ENCODE measurements at places on chromosomes 2 and 18.

- DNase-seq = no peak
Observed at GRCh38 chr2:170578606-170579005, 136.5 kb upstream of the SP5 start.

DNA sequence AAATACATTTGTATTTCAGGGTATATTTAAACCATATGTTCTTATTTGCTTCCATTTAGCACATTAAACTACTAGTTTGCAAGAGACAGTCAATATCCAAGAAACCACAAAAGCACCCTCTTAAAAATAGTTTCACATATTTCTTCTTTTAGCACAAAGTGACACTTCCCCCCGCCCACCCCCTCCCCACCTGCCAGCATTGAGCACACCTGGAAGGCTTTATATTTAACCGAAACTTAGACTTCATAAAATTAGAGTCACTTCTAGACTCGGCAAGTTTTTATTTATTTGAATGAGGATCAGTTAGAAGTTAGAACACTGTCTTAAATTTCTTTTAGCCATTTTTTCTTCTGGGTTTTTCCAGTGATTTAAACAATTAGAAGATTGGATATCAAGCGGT lies 355.9 kb upstream of the FIGN start:
- DNase-seq = no peak

DNA sequence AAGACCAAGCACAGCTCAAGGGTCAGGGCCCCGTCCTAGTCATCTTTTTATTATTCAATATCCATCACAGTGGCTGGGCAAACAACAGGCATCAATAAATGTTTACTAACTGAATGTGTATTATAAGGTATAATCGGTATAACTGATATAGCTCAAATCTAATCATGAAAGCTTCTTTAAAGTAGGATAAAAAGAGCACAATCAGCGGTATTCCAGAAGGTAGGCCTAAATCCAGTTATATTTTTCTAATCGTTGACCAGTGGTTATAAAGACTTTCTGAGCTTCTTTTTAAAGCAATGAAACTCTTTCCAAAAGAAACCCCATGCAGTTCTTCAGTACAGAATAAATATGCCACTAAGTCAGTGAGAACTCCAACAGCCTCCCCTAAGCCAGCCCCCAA lies 92.1 kb downstream of the SMAD2 start:
- DNase-seq = no peak

- DNase-seq = no peak
Observed at GRCh38 chr2:157376041-157376440, 50.4 kb upstream of the ERMN start.

GRCh38 chr18:39749154-39749553 lies 2183.6 kb upstream of the CELF4 start:
- DNase-seq = no peak

All from activated CD4-positive, alpha-beta T cell treated with anti-CD3 and anti-CD28 coated beads for 1 hour (primary cell).